ENCODE measurements at places on chromosomes 1 and 21.

- no peak for DNase-seq
Measured at GRCh38 chr1:207748737-207749528, 2.9 kb upstream of the CD46 start.

DNA sequence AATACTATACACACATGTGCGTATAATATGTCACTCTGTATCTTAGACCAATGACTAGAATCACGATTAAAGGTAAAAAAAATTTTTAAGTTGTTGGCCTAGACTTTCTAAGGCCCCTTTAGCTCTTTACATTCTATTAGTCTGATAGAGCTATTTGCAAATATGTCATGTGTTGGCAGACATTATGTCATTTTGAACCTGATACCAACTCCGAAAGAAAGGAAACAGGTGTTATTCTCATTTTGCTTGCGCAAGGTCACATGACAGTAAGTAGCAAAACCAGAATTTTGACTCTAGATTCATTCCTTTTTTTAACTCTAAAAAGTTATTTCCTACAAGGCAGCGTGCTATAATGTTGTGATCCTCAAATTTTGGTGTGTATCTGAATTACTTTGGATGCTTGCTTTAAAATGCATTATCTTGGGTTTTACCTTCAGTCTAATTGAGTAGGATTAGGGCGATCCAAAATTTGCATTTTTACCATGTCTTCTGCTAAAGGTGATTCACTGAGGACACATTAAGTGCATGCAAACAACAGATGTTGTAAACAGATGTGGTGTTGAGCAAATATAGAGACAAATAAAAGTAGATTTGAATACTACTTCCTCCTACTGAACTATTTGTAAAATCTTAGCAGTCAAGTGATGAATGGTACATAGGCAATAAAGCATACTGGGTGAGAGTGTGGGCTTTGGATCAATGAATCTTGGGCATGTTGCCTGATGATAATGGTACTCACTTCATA is 63.5 kb upstream of the KIAA1614 start:
- DNase-seq = no peak

GRCh38 chr1:33087677-33088076 is 6.7 kb downstream of the AZIN2 start:
- no peak for DNase-seq

DNA sequence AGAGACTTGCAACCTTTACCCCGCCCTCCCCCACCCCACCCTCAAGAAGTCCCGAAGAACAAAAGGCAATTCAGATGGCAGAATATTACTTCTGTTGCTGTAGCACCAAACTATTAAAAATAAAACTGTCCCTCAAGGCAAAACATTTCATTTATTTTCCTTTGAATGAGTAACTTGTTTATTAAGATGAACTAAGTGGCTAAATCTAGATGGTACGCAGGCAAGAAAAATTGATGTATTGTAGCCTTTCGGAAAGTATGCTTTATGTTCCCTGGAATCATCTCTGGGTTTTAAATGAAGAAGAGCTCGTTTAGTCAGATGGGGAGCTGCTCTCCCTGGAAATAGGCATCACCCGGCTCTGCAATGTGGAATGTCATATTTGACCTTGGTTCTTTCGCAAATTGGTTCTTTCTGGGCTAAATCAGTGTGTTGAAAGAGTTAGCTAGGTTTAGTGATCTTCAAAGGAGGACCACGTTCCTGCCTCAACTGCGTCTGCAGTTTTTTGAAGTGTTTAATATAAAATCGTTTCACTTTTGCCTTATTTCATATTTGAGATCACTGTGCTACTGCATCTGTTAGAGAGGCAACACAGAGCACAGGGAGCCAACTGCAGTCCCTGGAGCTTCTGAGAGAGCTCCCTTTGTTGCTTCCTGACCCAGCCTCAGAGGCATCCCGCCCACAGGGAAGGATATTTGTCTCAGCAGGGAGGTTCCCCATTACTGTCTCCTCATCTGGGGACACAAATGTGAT is 61.8 kb downstream of the KIF26B start:
- DNase-seq = no peak

DNA sequence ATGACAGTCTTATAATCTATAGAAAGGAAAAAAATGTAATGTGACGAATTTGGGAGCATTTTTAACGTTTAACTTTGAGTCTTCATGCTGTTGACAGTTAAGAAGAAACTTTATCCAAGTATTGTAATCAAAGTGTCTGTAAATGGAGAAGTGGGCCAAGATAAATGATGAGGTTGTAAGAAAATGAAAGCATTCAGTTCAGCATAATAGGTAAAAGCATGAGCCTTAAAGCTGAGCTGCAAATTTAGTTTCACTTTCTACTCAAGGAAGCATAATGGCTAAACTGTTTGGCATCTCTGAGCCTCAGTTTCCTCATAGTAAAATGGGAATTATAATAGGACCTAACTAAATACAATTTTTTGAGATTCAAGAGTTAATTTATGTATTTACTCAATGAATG is 1554.8 kb downstream of the KCNT2 start:
- no peak for DNase-seq

GRCh38 chr1:208615371-208615770 is 371.2 kb upstream of the PLXNA2 start:
- no peak for DNase-seq

GRCh38 chr1:76697361-76697760 is 169.9 kb upstream of the ST6GALNAC5 start:
- no peak for DNase-seq

DNA sequence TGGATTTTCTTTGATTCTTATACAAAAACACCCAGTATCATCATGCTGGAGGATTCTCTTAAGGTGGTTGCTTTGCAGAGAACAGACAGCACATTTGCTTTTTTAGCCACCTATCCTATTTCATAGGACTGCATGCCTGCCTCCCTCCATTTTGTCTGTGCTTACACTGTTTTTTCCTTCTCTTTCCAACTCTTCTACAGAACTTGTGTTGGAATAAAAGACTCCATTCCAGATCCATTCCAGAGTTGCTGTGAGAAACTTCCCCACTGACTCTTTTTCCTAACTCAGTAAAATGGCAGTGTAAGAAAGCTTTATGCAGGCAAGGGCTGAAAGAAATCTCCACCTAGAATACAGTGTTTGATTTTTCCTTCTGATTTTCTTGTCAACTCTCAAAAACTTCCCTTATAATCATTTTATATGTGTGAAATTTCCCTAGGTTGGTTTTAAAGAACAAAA is 5.2 kb upstream of the ARID1A start:
- no peak for DNase-seq

Measured in activated CD4-positive, alpha-beta T cell treated with anti-CD3 and anti-CD28 coated beads for 1 hour (primary cell).